ENCODE measurements at places on chromosomes 4 and X.

- no peak for DNase-seq
Measured at GRCh38 chr4:15332377-15332776, 95.5 kb upstream of the C1QTNF7 start.

DNA sequence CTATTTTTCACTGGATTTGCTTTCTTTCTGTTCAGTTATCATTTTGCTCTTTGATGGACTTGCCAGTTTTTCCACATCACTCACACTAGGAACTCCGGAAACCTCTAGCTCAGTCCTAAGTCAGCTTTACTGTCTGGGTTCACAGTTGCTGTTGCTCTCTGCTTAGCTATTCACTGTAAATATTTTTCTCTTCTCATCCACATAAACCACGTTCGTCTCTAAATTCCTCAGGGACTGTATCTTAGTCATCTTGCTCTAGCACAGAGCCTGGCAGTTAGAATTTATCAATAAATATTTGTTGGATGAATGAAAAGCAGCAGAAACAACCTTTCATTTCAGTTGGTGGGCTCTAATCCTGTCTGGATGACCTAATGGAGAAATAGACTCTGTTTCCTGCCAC lies 119.4 kb upstream of the DMD start:
- no peak for DNase-seq

- DNase-seq: no peak
Measured at GRCh38 chrX:13598877-13599276, 29.5 kb downstream of the EGFL6 start.

DNA sequence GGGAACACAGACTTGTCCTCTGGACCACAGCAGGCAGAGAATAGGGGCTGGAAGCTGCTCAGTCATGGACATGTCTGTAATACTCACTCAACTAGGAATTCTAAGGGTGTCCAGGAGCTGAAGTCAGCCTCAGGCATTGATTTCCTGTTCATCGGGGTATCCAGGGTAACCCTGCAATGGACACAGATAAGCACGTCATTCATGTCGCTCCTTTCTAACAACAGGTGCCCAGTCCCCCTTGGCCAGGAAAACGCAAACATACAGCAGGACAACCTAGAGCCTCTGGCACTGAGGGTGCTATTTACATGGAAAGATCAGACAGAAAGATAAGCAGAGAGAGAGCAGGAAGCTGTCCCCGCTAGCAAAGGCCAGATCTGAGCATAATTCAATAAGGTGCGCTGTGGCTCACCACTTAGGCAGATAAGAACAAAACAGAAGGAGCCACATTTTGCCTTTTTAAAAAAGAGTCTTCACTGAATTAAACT lies 21.3 kb downstream of the QDPR start:
- DNase-seq: no peak

DNA sequence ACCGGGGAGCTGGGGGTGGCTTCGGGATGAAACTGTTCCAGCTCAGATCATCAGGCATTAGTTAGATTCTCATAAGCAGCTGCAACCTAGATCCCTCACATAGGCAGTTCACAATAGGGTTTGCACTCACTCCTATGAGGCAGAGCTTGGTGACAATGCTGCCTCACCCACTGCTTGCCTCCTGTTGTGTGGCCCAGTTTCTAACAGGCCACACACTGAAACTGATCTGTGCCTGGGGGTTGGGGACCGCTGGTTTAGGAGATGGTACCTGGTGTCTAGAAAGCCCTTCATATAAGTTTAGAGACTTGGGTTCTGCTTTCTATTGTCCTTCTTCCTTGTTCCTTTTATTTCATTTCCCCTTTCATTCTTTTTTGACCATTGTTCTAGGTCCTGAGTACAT lies 234.2 kb downstream of the FRAS1 start:
- no peak for DNase-seq

DNA sequence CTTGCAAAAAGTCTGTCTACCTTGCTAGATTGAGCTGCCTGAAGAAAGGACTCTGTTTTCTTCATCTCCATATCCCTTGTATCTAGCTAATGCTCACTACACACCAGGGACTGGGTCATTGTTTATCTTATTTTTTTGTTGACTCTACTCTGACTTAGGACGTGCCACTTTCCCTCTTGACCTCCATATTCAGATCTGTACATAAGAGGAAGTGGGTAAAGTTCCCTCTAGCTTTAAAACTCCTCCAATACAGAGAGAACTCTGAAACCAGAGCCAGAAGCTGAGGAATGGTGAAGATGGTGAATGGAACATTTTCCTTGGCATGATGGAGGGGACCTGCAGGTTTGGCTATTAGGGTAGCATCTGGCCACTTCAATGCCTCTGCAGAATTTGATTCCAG lies 2026.1 kb upstream of the TENM3 start:
- DNase-seq: no peak

GRCh38 chr4:171588051-171588545 lies 225.1 kb upstream of the GALNTL6 start:
- no peak for DNase-seq

GRCh38 chr4:182258441-182259000 lies 15.3 kb downstream of the TENM3 start:
- DNase-seq: no peak

DNA sequence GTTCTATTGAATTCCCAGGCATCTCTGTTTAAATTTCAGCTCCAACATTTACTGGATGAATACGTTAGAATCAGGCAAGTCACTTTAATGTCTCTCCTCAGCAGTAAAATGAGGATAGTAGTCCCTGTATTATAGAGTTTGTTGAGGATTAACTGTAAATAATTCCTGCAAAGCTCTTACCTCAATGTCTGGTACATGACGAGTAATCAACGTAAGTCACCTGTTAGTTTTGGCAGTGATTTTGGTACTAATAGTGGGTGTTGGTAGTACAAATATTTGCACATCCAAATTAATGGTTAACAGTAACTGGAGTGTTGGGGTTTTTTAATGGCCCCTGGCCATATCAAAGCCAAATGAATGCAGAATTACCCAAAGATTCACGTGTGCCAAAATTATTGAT lies 189.8 kb upstream of the GALNT7 start:
- no peak for DNase-seq

DNA sequence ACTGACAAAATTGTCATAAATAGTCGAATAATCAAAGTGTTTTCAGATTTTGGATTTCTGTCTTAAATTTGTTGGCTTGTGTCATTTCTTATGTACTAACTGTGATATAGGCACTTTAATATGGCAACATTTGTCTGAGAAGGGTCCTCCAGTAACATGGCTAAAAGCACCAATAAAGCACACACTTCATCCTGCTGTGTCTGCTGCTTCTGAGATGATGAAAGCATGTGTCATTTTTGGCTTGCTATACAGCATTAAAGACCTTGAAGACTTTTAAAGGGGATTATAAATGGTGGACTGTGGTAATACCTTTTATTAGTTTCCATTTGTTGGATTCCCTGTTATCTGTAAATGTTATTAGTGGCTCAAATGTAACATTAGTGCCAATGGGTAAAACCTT lies 551.8 kb upstream of the GRID2 start:
- no peak for DNase-seq

DNA sequence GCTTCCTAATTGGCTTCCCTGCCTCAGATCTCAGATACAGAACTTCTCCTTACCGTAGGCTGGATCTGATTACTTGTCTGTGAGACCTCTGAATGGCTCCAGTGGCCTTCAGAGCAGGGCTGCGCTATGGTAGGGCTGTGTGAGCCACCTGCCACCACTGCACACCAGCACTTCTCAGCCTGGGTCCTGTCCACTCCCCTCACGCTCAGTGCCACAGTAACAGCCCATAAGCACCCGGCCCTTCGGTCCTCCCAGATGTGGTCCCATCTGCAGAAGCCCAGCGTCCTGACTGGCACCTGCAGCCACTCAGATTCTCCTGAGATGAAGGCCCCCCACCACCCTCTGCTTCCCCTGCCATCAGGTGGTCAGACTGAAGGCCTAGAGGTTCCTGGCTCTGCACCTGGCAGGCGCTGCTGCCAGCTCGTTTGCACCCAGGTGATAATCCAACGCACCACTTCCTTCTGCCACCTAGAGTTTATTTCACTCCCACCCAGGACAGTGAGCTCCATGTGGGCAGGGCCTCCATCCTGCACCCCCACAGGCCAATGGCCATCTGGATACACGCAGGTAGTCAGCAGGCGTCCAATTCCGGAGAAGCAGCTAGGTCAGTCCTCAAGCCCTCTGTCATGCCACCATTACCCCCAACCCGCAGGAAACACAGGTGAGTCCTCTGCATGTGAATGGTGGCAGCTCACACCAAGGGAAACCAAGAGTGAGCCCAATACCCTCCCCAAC lies 5.4 kb downstream of the WDR1 start:
- DNase-seq: no peak

Data from NCI-H2171 (cell line).